Activated CD8-positive, alpha-beta T cell treated with anti-CD3 and anti-CD28 coated beads for 36 hours (primary cell): ENCODE measurements at places on chromosomes 5 and 9.

GRCh38 chr5:169935762-169936161 lies 44.5 kb downstream of the INSYN2B start:
- DNase-seq, result no peak

DNA sequence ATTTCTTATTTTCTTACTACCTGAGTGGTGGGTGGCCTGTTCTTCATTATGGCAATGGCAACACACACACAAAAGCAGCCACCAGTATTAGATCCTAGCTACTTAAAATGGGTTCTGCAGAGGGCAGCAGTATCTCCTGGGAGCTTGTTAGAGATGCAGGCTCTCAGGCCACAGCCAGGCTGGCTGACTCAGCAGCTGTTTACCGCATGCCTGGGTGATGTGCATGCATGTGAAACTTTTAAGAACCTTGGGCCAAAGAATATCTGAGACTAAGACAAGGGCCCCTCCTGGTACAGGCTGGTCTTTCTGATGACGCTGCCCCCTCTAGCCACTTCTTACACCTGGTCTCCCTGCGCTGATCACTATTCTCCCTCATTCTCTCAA lies 399.0 kb downstream of the MED10 start:
- DNase-seq, result no peak

GRCh38 chr9:129250786-129251185 lies 72.7 kb upstream of the IER5L start:
- DNase-seq, result no peak

DNA sequence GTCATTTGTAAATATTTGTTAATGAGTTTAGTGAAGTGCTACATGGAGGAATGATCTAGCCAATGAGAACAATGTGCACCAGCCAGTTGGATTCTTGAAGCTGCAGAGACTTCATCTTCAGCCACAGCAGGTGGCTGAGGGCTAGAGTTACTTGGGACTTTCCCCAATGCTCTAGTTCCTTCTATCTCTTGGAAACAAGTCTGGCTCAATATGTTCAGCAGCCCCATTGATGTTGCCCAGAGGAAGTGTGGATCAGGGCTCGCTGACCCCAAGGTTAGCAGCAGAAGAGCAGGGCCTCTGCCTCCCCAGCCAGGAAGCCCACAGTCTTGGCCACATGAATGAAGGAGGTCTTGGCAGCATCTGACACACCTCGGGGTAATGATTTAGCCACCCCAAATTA lies 117.5 kb downstream of the SLC1A3 start:
- DNase-seq, result no peak

GRCh38 chr5:169874621-169875020 lies 105.7 kb downstream of the INSYN2B start:
- DNase-seq, result no peak

DNA sequence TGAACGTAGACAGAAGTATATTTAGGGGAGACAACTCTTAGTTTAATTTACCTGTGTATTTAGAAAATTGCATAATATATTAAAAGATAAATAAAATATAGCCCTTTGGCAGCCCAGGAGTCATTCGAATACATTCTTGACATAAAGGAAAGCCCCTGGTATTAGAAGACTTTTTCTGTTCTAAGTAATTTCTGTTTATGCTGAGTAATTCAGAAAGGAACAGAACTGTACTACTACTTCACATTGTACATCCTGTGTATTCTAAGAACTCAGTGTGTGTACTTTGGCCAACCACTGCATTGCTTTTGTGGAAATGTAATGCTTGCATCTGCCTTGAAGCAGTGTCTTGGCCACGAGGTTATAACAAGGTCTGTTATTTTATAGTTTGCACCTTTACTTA lies 136.4 kb downstream of the KDM4C start:
- peak; percentile 63 for DNase-seq

DNA sequence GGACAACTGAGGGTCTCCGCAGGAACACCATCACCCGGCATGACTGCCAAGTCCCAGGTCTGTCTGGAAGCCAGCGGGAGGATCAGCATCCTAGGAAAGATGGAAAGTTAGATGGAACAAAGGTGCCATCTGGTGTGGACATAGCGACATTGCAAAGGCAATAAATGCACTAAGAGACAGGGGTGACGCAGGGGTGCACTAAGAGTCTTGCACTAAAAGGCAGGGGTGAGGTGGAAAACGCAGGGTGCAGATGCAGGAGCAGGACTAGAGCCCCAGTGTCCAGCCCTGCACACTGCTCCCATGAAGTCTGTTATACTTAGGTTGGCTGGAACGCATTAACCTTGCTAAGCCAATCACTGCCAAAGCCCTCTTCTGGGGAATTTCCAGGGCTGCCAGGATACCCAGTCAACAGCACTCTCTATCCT lies 15.5 kb downstream of the ATOX1 start:
- DNase-seq, result no peak

DNA sequence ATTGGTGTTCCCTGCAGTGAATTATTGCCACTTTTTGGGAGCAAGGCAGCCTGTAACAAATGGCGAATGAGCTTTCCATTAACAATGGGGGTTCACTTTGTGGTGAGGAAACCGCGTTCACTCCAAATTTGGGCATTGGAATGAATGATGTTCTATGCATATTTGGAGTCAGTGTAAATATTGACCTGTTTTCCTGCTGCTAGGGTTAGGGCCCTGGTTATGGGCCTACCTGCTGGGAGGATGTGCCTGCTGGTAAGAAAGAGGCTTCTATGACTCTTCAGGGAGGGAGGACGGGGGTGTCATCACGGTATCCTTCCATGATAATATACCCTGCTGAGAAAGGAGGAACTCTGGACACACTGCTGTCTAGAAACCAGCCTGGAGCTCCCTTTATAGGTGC lies 29.0 kb downstream of the C9orf50 start:
- no peak for DNase-seq

DNA sequence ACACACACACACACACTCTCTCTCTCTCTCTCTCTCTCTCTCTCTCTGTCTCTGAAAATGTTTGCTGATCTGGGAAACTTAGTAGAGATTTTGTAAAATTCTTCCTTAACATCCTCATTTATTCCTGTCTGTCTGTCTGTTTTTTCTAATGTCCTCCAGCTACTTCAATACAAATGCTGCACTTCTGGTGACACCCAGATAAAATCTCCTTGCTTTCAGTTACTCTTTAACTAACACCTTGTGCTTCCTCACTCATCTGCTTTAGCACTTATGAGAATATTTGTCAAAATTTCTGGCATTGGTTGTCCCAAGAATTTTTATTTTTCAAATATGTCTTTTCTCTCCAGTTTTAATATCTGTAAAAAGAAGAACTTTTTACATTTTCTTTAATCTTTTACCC lies 35.0 kb upstream of the ARRDC3 start:
- no peak for DNase-seq

DNA sequence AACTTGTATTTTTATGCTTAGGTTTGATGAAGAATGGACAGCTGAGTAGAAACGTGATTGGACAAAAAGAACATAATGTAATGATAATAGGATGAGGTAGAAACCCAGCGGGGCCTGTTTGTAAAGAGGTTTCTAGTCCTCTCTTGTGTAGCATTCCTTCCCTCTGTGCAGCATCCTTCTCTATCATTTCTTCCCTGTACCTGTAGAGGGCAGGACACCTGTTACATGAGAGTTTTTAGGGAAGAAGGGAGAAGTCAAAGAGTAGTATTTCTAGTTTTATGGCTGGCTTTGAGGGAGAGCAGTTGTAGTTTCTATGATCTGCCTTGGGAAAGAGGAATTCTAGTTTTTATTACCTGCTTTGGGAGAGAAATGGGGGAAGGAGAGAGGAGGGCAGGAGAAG lies 162.1 kb upstream of the FST start:
- DNase-seq, result no peak

- no peak for DNase-seq
Observed at GRCh38 chr9:138020795-138021182, 143.2 kb downstream of the CACNA1B start.

GRCh38 chr9:89953824-89954615 lies 349.2 kb downstream of the GADD45G start:
- no peak for DNase-seq

GRCh38 chr5:135490245-135491037 lies 38.3 kb upstream of the TIFAB start:
- no peak for DNase-seq

GRCh38 chr5:154092356-154093141 lies 53.8 kb downstream of the MFAP3 start:
- no peak for DNase-seq

GRCh38 chr5:142749321-142749720 lies 20.9 kb upstream of the ARHGAP26 start:
- peak; percentile 51 for DNase-seq

DNA sequence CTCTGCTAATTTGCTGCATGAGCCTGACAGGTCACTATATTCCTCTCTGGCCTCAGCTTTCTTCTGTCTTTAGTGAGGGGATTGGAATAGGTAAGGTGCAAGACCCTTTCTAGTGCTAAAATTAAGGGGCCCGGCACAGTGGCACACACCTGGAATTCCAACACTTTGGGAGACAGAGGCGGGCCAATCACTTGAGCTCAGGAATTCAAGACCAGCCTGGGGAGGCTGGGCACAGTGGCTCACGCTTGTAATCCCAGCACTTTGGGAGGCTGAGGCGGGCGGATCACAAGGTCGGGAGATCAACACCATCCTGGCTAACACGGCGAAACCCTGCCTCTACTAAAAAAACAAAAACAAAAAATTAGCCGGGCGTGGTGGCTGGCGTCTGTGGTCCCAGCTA lies 37.2 kb downstream of the EGR1 start:
- no peak for DNase-seq

DNA sequence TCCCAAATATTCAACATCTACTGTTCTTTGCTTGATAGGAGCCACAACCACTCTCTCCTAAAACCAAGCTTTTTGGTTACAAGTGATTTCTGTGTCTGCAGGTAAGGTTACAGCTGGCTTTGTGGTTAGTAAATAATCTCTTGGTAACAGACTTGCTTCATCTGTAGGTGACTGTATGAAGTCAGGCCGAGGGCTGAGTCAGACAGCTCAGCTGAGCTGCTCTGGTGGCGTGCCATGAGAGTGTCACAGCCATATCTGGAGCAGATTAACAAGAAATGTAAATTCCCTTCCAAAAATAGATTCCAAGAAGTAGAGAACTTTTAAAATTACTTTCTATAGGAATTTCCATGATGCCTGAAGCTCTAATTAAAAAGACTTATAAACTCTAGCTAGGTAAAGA lies 23.7 kb upstream of the TAS2R1 start:
- no peak for DNase-seq

DNA sequence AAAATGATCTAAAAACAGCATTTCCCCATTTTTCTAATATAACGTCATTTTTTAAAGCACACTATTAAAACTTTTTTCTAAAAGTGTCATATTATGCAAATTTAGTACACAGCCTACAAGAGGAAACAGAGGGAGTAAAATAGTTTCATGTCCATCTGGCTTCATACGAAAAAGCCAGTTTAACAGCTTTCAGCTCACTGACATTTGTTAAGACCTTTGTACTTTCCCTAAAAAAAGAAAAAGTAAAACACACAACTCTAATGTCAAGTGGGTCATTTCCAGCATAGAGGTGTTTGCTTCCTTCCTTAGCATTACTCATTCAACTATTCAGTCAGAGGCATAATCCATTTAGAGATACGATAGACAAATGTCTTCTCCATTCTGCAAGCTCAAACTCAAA lies 49.4 kb downstream of the ABHD17B start:
- DNase-seq, result no peak

- no peak for DNase-seq
Observed at GRCh38 chr5:152532714-152533113, 127.6 kb upstream of the NMUR2 start.

DNA sequence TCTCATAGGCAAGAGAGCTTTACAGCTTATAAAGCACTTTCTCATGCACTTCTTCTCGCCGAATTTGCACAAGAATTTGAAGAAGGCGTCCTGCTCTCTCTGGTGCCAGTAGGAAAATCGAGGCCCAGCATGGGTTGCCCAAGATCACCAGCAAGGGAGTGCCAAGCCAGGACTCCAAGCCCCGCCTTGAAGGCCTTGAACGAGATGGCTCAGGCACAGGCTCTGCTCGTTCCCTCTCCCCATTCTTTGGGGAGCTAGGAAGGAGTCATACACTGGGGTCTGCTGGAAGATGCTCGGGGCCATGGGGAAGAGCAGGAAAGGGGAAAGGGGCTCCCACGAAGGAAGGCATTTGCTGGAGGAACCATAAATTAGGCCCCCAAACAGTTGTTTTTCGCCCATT lies 46.7 kb downstream of the PAX5 start:
- DNase-seq, result no peak

- no peak for DNase-seq
Observed at GRCh38 chr5:43432486-43433375, 20.5 kb upstream of the CCL28 start.

GRCh38 chr5:169433221-169433651 lies 132.3 kb upstream of the SLIT3 start:
- no peak for DNase-seq

DNA sequence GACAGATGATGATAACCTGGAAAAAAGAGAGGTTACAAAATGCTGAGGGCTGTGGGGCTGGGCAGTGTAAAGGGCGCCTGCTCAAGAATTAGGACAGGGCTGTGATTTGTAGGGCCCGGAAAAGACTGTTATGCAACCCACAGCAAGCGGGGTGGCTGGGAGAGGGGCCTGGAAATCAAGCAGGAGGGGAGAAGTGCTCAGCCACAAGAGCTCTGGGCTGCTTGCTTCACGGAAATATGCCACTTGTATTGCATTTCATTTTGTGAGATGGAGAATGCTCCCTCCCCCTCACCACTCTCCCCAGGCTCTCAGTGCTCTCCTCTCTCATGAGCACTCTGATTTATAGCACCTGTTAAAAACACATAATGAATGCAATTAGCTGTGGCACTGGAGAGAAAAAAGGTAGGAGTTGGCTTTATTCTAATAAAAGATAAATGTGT lies 8.4 kb upstream of the HAND1 start:
- no peak for DNase-seq

GRCh38 chr5:32331217-32331934 lies 18.6 kb upstream of the MTMR12 start:
- DNase-seq, result no peak

DNA sequence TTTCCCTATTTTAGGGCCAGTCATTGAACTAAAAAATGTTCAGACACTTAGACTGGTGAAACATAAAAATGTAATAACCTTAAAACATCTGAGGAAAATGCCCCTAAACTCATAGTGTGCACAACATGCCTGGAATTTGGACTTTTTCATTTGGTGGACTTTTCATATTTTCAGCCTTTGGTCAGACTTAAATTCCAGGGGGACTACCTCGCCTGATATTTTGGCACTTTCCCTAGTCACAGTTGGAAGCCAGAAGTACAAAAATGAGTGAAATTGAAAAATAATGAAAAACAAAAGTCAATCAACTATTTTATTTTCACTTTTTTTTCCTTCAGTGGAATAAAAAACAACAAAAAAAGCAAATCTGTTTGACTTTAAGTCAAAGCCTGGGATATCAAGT lies 256.2 kb downstream of the ACTL7B start:
- DNase-seq, result no peak
